ENCODE measurements at places on chromosomes 1 and 21.

GRCh38 chr1:159441360-159441759, 1.8 kb downstream of the OR10J1 start:
- DNase-seq, result no peak

DNA sequence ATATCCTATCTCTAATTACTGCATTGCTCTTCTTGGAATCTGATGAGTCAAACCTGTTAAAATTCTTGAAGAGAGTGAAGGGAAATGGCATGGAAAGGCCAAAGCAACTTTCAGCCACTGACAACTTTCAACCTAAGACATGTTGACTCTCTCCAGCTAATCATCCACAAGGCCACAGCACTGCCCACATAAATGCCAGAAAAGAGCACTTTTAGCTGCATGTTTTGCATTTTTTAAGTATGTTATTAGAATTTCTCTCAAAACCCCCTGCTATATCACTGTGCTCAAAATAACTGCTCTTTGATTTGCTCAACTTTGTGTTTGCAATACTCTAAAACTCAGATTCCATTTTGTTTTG, 352.5 kb downstream of the ADGRL2 start:
- DNase-seq, result no peak

DNA sequence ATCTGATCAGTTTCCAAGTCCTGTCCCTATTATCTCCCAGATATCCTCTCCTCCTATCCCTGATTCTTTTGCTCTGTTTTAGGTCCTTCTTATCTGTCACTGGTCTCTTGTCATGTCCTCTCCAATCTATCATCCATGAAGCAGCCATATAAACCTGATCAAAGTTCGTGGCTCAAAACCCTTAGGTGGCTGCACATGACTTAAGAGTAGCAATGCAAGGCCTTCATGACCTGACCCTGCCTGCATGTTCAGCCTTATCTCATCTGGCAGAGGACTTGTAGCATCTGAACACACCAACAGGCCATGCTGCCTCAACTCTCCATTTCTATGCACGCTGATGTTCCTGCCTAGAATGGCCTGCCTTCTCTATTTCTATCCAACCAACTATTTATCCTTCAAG, 65.2 kb downstream of the NOS1AP start:
- DNase-seq, result no peak

GRCh38 chr1:25653558-25653957, 37.0 kb downstream of the MAN1C1 start:
- no peak for DNase-seq

GRCh38 chr21:44815852-44816628, 1.8 kb downstream of the SUMO3 start:
- no peak for DNase-seq

DNA sequence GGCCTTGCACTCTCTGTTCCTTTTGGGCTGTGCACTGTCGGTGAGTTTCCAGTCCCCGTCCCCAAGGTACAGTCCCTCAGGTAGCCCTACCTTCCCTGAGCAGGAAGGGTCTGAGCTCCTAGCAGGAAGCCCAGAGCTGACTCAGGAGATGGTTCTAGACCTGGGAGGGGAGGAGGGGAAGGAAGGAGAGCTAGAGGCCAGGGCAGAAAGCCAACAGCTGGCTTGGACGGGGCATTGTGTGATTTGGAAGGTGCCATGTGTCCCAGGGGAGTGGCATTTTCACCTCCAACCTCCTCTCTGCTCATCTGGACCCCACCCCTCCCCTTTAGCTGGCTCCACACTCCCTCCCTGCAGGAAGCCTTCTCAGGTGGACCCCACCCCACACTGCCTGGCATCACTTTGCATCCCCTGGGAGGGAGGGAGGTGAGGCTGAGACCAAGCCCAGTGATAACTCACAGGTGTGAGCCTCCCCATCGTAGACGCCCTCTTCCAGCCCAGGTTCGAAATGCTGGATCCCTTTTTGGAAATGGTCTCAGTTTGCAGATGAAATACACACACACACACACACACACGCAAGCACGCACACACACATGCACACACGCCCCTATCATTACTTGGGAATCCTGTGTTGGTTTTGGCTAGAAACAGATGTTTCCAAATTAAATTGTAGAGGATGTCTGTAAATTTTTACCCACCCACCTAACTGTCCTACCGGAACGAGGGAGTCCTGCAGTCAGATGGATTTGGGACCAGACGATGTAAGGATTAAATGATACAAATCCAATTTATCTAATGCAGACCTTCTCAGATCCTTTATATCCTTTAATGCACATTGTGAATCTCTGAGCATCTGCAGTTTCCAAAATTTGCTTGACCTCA, 19.7 kb upstream of the IFNLR1 start:
- DNase-seq, result no peak

DNA sequence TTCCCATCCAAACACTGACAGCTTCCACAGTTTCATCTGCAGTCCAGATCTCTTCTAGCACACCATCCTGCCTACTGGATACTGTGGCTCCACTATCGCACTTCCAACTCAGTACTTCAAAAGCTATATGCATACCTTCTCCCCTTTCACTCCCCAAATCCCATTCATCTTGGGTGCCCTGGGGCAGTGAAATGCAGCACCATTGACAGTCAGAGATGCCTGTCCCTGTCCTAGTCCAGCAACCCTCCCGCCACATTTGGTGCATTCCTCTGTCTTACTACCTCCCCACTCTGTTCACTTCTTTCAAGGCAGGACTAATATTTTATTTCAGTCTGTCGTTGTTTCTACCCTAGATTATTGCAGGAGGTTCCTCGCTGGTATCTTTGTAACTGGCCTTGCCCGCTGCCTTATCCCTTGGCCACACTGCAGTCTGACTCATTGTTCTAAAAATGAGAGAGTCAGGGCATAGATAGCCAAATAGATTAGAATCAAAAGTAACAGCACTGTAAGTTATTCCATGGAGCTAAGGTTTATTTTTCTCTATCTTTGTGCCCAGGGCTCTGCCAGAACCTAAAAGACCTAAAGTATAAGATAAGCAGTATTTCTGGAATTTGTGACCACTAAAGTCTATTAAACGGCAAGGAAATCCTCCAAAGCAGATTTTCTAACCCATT, 96.7 kb downstream of the ESRRG start:
- no peak for DNase-seq

DNA sequence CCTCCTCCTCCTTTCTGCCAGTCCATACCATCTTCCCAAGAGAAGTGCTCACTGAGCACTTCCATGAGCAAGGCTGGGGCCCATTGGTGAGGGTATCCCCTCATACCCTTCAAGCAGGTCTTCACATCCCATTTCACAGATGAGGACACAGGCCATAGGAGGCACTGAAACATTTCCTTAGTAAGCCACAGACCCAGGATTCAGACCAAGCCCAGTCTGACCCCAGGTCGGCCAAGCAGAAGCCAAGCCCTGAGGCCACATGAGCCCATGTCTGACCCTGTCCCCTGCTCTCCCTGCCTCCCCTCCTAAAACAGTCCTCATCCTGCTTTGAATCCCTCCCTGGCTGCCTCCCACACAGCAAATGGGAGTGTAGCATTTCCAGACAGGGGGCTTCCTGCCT, 146.2 kb downstream of the ZSCAN20 start:
- no peak for DNase-seq

DNA sequence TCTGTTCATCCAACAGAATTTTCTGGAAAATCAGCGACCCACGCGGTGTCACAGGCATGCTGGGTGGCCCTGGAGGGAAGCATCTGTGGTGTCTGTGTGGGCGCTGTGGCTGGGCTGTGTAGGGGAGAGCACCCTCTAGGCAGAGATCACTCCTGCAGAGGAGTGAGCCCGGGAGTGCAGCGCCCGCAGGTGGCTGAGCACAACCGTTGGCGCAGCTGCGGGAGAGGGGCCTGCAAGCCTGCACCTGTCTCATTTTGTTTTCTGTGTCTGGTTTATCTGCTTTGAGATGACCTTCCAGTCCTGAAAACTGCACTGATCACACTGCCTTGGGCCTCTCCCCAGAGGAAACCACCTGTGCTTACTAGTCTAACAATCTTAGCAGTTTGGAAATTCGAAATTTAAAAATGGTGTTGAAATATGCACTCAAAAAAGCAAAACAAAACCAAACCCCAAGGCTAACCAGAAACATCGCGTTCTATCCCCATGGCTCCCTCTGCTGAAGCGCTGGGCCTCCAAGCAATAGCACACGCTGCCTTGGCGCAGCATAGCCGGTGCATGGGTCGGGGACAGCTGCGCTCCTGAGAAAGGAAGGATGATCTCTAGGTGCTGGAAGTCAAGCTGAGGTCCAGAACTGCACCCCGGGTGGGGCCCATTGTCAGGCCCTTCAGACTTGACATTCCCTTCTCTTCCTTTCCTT, 4.8 kb downstream of the FAM3B start:
- DNase-seq, result no peak

DNA sequence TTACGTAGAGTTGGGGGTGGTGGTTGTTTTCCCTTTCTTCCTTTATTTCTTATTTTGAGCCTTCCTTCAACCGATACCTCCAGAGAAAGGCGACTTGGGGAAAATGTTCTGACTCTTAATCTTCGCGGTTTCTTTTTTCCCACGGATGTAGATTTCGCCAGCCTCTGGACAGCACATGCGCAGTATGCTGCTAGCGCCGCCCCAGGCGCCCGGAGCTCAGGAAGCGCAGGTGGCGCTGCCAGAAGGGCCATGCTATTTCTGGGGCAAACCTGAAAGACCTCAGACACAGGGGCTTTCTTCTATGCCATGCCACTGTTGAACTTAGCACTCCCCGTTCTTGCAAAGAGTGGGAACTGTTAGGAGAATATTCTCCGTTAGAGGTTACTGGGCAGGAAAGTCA, 392.1 kb downstream of the KIF26B start:
- no peak for DNase-seq

DNA sequence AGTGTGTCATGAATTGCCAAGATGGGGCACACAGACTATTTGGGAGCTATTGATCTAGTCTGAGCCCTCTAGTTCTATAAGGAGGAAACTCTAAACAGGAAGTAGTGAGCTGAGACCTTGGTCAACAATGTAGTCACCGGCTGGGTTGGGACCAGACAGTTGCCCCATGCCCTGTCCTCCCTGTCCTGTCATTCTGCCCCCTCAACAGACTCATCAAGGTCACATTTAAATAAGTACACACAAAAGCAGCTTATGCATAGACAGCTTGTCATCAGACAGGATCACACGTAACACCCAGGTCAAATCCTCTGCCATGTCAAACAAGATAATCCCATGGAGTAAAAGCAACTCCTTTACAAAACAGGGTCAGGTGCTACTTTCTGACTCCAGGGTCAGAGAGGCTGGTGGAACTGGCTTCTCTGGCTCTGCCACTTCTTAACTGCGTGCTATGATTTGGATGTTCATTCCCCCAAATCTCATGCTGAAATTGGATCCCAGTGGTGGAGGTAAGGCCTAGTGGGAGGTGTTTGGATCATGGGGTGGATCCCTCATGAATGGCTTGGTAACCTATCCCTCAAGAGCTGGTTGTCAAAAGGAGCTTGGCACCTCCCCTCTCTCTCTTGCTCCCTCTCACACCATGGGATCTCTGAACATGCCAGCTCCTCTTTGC, 128.9 kb downstream of the HIVEP3 start:
- no peak for DNase-seq

- no peak for DNase-seq
Measured at GRCh38 chr1:42968654-42969053, 10.0 kb upstream of the SLC2A1 start.

All from stimulated activated CD8-positive, alpha-beta memory T cell treated with anti-CD3 and anti-CD28 coated beads, Interleukin-7, amount 100 ng/mL, for 1 hour (primary cell).